T-helper 2 cell treated with Interferon-gamma antibody and Interleukin-4, amounts not matched to agents 5 μg/mL and 100 μg/mL, for 36 hours (primary cell): ENCODE measurements at places on chromosomes 16 and 17.

GRCh38 chr16:2969545-2970521 lies 685 bp downstream of the PAQR4 start:
- peak; percentile 87 for DNase-seq

- no peak for DNase-seq
These were observed 30.6 kb downstream of the CHD9 start for GRCh38 chr16:53085369-53085843.

- DNase-seq = no peak
These were observed 12.5 kb upstream of the CIBAR2 start for GRCh38 chr16:85124636-85125346.

- DNase-seq = no peak
These were observed 135.4 kb upstream of the AXIN2 start for GRCh38 chr17:65696739-65697394.

GRCh38 chr16:70594569-70594968 lies 51.8 kb upstream of the IL34 start:
- no peak for DNase-seq

DNA sequence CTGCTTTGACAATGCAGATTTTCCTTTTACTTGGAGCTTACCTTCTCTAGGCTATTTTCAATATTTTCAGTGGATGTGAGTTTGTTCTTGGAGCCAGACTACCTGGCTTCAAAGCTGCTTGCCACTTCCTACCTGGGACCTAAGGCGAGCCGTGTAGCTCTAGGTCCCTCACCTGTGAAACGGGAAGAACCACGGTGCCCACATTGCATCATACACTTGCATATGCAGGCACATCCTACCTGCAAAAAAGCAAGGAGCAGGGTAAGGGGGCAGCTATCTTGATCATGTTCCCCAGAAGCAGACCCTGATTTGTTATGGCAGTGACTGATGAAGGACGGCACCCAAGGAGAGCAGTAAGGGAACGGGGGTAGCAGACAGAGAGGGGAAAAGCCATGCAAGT lies 27.0 kb upstream of the MPRIP start:
- no peak for DNase-seq

DNA sequence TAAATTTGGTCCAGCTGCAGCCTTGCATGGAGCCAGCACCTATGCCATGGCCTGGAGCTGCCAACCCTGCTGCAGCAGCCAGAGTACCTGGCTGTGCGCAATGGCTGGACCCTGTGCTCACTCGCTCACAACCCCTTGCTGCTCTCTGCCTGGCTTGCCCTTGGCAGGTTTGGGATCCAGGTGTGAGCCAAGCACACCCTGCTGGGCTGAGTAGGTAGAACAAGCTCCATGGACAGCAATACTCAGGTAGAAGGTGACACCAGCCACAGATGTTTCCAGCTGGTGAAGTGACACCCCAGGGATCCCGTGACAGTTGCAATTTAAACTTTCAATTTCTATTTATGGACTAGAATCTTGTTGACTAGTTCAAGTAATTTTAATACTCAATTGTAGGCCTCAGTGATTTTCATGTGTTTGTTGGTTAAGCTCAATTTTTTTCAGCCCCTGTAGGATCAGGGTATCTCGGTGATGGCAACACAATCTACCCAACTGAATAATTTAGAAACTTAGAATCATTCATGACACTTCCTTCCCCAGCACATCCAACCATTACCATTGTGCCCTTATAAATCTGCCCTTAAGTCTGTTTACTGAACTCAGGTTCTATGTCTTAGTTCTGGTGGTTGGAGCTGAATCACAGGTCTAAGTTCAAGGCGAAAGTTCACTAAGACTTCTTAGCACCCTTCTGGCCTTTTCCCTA lies 480.0 kb downstream of the PMP22 start:
- DNase-seq = no peak

- no peak for DNase-seq
These were observed 389.9 kb upstream of the SOX9 start for GRCh38 chr17:71730871-71731270.

GRCh38 chr16:69048328-69049120 lies 56.9 kb upstream of the HAS3 start:
- no peak for DNase-seq

- no peak for DNase-seq
These were observed 30.0 kb downstream of the MAPT start for GRCh38 chr17:45924332-45924820.

DNA sequence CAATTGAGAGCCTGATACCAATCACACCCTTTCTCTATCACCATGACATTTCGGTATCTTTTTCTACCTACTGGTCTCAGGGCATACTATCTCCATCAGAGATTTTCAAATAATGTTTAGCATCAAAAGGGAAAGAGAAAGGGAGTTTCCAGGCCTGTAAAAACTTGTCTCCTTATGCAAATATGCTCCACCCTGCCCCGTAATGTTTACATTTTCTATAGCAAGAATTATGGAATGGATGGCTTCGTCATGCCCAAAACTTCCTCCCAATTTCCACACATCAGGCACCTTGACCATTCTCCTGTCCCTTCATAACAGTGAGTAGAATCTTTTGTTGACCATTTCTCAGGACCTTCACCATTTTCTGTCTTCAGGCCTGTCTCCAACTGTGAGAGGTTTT lies 30.9 kb upstream of the HLF start:
- DNase-seq = no peak

DNA sequence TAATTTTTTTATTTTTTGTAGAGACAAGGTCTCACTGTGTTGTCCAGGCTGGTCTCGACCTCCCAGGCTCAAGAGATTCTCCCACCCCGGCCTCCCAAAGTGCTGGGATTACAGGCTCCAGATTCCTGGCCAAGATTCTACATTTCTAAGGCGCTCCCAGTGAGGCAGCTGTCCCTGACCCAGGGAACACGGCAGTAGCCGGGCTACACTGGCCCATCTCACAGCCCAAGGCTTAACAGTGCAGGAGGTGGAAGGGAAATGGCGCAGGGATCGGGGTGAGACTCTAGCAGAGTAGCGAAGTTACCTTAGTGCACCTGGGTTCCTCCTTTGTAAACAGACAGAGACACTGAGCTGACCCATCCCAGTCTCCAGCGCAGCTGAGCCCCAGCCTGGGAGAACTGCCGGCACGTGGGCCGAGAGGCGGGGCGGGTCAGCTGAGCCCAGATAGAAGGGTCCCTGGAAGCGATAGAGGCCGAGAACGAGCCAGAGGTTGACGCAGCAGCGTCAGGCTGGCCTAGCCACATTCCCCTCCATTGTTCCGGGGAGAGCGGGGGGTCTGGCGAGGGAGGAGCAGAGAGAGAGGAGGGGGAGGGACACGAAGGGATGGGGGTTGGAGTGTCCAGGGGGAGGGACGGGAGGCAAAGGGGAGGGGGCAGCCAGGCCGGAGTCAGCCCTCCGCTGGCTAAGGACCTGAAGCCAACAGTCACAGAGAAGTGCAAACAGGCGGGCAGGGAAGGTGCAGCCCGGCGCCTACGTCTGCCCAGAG lies 2.5 kb downstream of the CARHSP1 start:
- DNase-seq = no peak

- DNase-seq = no peak
These were observed 6.2 kb downstream of the SPATA2L start for GRCh38 chr16:89695086-89695874.

- peak; percentile 80 for DNase-seq
These were observed 46.7 kb downstream of the C17orf67 start for GRCh38 chr17:56786989-56787482.

- DNase-seq = peak; percentile 64
These were observed 14.8 kb upstream of the MARVELD3 start for GRCh38 chr16:71610936-71611871.

GRCh38 chr16:11296706-11297491 lies 15.8 kb upstream of the PRM1 start:
- DNase-seq = no peak

GRCh38 chr16:55710466-55710865 lies 54.7 kb downstream of the SLC6A2 start:
- no peak for DNase-seq

DNA sequence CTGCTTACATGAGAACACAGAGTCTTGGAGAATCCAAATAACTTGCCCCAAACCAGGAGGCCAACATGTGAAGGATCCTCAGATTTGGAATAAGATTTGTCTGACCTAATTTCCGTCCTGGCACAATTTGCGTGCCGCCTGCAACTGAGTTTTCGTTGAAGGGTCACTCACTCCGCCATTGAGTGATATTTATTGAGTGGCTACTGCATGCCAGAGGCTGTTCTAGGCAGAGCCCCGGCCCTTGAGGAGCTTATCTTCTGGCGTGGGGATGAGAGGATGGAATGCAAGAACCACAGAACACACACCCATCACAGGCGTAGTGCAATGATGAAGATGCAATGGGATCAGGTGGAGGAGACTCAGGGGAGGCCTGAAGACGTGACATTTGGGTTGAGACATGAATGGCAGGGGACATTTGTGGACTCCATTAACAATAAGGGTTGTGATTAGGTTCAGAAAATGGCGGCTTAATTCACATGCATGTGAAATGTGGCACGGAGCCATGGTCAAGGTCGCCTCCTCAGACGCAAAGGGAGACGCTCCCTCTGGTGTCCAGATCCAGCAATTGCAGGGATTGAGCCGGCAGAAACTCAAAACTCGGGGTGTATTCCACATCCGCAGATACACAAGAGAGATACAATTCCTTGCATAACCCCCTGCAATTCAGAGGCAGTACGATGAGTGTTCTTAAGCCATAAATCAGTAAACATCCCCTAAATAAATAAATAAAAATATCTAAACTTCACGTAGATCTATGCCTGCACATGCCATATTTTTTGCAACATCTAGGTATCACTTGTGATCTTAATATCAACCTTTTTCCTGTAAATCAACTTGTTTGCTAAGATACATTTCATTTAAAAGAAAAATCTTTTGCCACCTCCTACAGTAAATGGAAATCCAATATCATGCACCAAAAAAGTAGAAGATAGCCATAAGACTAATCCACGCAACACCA lies 57.9 kb upstream of the CACNG4 start:
- peak; percentile 40 for DNase-seq

- no peak for DNase-seq
These were observed 6.6 kb downstream of the CDC42EP4 start for GRCh38 chr17:73304971-73305812.

DNA sequence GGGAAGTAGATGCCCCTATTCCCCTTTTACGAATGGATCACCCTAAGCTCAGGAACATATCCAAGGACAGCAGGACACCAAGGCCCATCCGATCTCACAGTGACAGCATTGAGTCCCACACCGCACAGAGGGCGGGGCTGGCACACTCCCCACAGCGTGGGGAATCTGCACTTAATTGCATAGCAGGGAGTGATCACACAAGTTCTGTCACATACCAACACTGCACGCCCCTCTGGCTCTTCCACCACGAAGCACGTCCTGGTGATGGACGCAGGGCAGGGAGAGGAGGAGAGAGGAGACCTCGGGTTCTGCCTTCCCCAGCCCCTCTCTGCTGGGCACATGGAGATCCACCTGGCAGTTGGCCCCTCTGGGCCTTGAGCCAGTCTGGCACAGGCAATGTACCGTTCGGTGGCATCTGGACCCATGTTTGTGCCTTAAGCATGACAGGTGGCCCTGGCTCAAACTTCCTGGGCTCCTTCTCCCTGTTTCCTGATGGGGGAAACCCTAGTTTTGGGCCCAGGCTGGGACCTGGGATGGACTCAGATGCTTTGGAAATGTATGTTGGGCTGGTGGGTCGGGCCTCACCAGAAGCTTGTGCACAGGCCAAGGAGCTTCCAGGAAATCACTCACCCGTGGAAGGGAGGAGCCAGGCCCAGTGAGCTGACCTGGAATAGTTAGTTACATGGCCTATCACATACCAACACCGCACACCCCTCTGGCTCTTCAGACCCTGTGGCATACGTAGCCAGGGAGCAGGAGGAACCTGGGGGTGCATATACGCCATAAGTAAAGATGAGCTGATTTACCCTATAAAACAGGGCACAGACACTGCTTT lies 35.1 kb upstream of the CREBBP start:
- DNase-seq = no peak

GRCh38 chr16:77849646-77850258 lies 61.4 kb downstream of the VAT1L start:
- no peak for DNase-seq

GRCh38 chr17:28416703-28417311 lies 10.8 kb upstream of the SLC46A1 start:
- peak; percentile 40 for DNase-seq

GRCh38 chr16:17970816-17971331 lies 365.7 kb downstream of the NPIPA8 start:
- DNase-seq = no peak

GRCh38 chr16:79964104-79964503 lies 363.6 kb upstream of the MAF start:
- DNase-seq = no peak

- DNase-seq = no peak
These were observed 11.1 kb downstream of the CA10 start for GRCh38 chr17:52147431-52147830.

- no peak for DNase-seq
These were observed 688.0 kb downstream of the KCNJ2 start for GRCh38 chr17:70857351-70857750.

DNA sequence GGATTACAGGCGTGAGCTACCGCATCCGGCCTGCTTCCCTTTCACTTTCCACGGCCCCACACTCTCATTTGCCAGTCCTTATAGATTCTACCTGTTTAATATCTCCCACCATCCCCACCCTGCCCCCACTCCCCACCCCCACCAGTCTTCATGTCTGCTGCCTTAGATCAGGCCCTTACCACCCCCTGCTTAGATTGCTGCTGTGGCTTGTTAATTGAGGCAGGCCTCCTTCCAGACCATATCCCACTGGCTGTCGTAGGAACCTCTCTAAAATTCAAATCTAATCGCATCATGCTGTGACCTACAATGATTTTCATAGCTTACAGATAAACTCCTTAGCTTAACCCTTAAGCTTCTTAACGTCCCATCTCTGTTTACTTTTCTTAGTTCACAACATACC lies 4.9 kb downstream of the IQCK start:
- DNase-seq = no peak

GRCh38 chr17:81909966-81910839 lies 996 bp downstream of the PCYT2 start:
- no peak for DNase-seq

DNA sequence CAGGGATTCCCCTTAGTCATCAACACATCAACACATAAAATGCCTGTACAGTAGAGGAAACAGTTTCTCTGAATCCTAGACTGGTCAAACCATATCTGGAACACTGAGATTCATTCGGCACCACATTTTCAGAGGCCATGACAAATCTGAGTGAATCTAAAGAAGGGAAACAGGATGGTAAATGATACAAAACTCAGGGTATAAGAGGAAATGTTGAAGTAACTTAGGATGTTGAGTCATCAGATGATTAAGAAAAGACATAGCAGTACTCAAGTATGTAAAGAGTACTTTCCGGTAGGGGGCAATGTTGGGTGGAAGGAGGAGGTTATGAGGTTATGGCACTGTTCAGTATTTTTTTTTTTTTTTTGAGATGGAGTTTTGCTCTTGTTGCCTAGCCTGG lies 358.5 kb upstream of the PMFBP1 start:
- no peak for DNase-seq

GRCh38 chr17:55336426-55336825 lies 71.7 kb downstream of the HLF start:
- no peak for DNase-seq

- DNase-seq = no peak
These were observed 253.4 kb downstream of the SHISA9 start for GRCh38 chr16:13154799-13155198.
